ENCODE measurements at places on chromosomes 16 and 17.

DNA sequence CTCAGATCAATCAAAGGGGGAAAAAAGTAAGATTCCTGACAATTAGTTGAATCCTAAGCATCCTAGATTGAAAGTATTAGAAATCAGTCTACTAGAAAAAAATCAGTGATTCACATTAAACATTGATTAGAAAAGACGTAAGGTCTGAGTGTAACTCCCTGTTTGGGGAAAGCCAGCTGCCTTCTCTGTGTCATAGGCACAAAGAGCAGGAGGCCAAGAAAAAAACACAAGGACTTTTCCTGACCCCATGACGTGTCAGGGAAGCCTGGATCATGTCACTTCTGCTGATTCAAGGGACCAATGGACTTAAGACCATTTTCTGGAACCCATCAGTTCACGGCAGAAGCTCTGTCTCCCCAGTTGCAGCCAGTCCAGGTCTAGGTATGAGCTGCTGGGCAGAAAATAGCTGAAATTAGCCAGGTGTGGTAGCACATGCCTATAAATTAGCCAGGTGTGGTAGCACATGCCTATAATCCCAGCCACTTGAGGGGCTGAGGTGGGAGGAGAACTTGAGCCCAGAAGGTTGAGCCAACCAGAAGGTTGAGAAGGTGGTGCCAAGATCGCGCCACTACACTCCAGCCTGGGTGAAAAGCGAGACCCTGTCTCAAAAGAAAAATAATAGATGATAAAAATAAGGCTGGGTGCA lies 35.9 kb downstream of the RANBP10 start:
- no peak for DNase-seq

GRCh38 chr17:17141279-17141678 lies 64.9 kb downstream of the PLD6 start:
- no peak for DNase-seq

- peak; percentile 33 for DNase-seq
These were observed 2.9 kb downstream of the NUP93 start for GRCh38 chr16:56732832-56733231.

GRCh38 chr17:82214012-82214628 lies 1.5 kb upstream of the CCDC57 start:
- no peak for DNase-seq
